Right hindlimb (tissue), 1 donor: ENCODE measurements at places on chromosomes 11 and 22.

GRCh38 chr11:95608093-95608492, 181.5 kb downstream of the FAM76B start:
- no peak for DNase-seq

DNA sequence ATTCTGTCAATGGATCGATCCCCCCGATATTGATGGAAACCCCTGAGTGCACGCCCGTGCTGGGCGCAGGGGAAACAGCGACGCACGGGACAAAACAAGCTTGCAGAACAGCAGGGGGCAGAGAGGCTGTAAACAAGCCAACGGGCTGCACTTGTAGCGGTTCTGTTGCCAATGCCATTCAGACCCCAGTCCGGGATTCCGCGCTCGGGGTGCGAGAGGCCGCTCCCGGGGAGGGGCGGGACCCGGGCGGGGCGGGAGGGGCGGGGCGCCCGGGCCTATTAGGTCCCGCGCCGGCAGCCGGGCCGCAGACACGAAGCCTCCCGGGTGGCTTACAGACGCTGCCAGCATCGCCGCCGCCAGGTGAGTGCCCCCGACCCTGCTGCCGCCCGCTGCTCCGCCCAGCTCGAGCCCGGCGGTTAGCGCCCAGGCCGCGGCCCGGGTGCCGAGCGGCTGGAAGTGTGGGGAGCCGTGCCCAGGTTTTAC, at the start of gene BIK:
TSS of gene BIK (plus strand) at position 307 of the 483 bp plus-strand sequence. CDS start 13,273 bp downstream, outside the sequence.
- peak; percentile 45 for DNase-seq

- no peak for DNase-seq
Observed at GRCh38 chr11:1869427-1870325, 16.8 kb downstream of the LSP1 start.

DNA sequence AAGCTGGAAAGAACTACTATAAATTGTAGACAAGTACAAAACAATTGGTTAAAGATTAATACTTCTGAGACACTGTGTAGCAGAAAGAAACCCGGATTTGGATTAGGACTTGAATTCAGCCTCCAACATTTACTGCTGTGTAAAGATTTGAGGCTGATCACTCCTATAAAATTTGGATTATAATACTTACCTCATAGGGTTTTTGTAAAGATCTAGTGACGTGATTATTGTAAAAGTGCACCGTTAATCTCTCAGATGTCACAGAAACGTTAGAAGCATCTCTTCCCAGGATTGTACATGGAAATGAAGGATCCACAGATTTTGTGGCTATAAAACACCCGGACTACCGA, 323 bp upstream of the HIKESHI start:
- DNase-seq: no peak

- no peak for DNase-seq
Observed at GRCh38 chr11:79538775-79539174, 97.9 kb upstream of the TENM4 start.
